D721Med (cell line): ENCODE measurements at places on chromosomes 11 and 22.
A peak's percentile ranks its signal among the peaks of the same experiment; 100 is the strongest.

DNA sequence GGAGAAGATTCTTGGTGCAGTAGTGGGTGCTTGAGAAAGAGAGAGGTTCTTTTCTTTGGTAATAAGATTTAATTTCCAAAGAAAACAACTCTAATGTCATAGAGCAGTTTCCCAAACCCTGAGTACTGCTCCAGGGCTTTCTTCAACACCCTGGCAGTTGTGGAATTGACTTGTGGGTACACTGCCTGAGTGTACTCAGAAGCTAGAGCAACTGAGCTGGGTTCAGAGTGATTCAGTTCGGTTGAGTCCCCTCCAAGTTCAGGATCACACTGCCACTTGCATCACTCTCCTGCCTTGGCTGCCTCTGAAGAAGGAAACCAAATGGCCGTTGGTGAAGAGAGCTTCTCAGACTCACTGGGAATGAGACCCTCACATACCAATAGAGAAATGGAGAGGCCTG lies 5.3 kb downstream of the DMC1 start:
- no peak for DNase-seq

DNA sequence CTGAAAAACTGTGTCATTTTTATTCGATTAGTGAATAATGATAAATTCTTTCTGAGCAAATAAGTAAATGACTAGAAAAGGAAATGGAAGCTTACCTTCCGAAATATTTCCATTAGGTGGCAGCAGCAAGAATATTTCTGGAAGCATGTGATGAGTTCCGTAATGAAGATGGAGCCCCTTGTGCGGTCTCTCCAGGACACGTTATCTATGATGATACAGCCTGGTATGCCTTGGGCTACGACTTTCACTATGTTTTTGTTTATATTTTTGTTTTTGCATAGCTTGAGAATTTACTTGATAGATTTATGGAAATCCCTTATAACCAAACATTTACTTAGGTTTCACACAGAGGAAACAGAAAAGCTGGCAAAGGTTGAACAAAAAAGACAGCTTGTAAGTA lies 25.7 kb downstream of the CASP5 start:
- no peak for DNase-seq

- DNase-seq = no peak
Measured at GRCh38 chr22:16914006-16914405, 88.8 kb upstream of the XKR3 start.

GRCh38 chr11:92626624-92627023 lies 342.8 kb upstream of the MTNR1B start:
- no peak for DNase-seq

GRCh38 chr11:107705027-107705426 lies 6.8 kb downstream of the SLN start:
- DNase-seq = no peak

GRCh38 chr11:78935398-78936068 lies 360.9 kb upstream of the NARS2 start:
- DNase-seq = no peak

- no peak for DNase-seq
Measured at GRCh38 chr11:2536440-2536989, 91.7 kb downstream of the KCNQ1 start.

GRCh38 chr11:35035894-35036408 lies 103.0 kb upstream of the CD44 start:
- no peak for DNase-seq

DNA sequence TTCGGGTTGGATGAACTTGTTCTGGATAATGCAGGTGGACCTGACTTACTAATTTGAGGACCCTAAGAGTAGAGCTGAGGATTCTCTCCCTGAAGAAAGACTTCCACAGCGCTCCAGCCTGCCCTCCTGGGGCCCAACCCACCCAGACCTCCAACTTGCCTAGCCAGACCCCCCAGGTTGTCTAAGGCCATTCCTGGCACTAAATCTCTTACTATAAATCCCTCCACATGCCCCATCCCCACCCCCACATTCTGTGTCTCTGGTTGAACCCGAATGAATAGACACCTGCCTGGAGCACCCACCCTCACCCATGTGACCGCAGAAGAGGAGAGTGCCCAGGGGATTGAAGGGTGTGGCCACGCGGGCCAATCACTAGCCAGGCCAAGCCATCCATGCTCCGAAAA lies 1480.0 kb downstream of the TBC1D22A start:
- DNase-seq = no peak

DNA sequence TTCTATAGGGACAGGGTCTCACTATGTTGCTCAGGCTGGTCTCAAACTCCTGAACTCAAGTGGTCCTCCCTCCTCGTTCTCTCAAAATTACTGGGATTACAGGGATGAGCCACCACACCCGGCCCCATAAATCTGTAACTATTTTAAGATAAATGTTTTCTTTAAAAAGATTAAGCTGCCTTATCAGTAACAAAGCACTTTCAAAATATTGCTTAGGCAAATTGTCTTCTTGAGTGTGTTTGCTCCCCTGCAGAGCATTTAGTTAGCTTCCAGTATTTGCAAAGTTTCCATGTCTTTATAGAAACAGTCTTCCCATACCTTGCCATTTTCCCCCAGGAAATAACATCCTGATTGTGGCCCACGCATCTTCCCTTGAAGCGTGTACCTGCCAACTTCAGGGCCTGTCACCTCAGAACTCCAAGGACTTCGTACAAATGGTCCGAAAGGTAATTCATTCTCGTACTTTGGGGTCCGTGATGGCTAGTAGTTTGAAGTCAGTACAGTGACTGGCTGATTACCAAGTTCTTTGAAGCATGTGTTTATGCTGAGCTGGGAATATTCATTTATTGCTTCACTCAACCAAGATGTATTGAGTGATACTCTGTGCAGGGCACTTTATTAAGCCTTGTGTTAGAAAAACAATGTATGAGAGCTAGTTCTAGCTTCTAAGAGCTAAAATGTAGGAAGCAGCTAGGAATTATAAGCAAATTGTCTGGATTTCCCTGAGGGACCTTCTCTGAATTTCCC lies 30.4 kb upstream of the CRTAM start:
- DNase-seq = no peak

GRCh38 chr11:130034236-130034635 lies 31.6 kb upstream of the PRDM10 start:
- DNase-seq = no peak

GRCh38 chr11:78930810-78931523 lies 356.3 kb upstream of the NARS2 start:
- DNase-seq = no peak

DNA sequence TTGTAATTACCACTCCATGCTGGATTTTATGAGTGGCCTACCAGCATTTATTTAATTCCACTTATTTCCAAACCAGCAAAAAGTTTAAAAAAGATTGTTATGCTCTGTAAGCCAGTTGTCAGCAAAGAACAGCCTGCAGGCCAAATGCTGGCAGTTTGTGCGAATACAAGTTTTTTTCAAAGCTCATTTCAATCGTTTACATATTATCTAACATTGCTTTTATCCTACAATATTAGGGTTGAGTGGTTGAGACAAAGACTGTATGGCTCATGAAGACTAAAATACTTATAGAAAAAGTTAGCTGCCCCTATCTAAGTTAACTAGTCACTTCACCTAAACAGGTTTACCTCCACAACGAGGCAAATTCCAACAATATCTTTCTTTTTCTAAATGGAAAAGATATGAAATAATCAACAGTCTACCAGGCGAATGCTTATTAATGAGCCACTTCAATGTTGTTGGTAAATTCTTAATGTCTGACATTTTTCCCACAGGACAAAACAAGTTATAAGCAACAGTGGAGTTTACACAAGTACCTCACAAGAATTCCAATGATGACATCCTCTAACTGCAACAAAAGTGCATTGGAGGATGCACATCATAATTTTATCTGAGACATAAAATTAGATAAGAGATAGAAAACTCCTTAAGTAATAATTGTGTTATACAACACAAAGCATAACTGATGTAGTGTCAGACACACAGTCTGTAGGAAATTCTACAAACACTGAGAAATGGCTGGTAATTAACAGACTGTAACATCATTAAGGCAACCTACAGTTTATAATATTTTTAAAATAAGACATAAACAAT lies 35.8 kb upstream of the POU2AF2 start:
- no peak for DNase-seq

DNA sequence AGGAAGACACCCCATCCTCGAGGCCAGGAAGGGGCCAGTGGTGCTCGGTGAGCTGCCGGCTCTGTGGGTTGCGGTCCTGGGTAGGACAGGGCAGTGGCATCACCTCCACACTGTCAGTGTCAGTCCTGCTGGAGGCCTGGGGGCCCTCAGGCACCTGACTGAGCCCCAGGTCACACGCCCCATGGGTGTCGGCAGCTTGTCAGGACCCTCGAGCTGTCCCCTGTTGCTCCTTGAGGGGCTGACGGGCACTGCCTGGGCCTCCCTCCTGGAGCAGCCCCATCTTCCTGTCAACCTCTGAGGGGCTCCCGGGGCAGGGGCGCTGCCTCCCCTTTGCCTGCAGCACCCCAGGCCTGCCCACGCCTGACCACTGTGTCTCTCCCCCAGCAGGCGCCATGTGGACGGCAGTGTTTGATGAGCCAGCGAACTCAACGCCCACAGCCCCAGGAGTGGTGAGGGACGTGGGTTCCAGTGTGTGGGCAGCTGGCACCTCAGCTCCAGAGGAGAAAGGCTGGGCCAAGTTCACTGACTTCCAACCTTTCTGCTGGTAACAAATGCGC lies 35.4 kb downstream of the SBF1 start:
- DNase-seq = no peak

DNA sequence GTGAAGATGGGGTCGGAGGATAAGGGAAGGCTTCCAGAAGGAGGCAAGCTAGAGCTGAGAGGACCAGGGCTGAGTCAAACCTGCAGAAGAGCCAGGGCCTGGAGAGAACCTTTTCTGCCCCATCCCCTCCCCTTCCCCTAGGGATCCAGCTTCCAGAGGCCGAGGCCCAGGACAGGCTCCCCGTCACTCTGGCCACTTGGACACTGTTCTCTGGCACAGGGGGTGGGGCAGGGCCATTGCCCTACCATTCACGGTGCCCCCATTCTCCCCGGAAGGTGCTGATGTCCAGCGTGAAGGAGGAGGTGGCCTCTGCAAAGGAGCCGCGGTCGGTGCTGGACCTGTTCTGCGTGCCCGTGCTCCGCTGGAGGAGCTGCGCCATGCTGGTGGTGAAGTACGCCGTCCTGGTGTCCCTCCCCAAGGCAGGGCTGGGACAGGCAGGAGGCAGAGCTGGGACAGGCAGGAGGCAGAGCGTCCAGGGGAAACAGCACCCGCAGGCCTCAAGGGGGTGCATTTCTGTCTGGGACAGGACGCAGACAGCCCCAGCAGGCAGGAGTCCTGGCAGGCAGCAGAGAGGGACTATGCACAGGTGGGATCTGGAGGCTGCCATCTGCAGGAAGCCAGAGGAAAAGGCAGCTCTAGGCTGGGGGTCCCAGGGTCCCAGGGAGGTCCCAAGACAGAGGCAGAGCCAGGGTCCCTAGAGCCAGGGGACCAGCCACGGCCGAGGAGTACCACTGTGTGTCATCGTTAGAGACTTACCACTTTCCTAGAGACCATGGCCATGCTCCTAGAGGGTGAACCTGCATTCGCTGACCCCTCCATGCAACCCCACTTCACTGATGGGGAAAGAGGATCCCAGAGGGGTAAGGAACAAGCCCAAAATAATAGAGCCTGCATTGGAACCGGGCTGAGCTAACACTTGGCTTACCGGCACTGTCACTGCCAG lies 25.8 kb upstream of the SLC22A12 start:
- DNase-seq = no peak

- DNase-seq = no peak
Measured at GRCh38 chr11:47592251-47592650, 2.0 kb downstream of the C1QTNF4 start.

DNA sequence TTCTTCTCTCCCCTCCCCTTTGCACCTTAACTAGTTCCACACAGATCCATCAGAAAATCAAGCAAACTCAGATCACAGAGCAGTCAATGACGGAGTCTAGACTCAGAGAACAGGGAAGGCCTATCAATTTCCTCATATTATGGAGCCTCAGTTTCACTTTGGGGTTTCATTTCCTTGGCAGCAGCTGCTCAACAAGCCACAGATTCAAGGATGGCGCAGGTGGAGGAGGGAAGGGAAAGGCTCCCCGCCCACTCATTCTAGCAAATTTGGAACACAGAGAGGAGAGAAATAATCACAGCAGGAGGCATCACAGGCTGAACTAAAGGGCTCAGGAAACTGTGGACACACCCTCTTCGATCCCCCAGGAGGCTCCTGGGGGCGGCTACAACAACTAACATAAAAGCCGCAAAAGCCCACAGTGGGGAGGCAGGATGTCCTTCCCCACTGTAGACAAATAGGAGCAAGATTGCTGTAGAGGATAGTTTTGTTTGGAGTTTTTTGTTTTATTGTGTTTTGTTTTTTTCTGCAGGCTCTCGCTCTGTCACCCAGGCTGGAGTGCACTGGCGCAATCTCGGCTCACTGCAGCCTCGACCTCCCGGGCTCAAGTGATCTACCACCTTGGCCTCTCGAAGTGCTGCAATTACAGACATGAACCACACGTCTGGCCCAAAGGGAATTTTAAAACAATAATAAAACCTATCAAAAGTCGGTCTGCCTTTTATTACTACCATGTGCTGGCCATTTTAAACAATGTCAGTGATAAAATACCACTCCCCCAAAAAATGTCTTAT lies 3.4 kb downstream of the PLAAT3 start:
- DNase-seq = no peak

DNA sequence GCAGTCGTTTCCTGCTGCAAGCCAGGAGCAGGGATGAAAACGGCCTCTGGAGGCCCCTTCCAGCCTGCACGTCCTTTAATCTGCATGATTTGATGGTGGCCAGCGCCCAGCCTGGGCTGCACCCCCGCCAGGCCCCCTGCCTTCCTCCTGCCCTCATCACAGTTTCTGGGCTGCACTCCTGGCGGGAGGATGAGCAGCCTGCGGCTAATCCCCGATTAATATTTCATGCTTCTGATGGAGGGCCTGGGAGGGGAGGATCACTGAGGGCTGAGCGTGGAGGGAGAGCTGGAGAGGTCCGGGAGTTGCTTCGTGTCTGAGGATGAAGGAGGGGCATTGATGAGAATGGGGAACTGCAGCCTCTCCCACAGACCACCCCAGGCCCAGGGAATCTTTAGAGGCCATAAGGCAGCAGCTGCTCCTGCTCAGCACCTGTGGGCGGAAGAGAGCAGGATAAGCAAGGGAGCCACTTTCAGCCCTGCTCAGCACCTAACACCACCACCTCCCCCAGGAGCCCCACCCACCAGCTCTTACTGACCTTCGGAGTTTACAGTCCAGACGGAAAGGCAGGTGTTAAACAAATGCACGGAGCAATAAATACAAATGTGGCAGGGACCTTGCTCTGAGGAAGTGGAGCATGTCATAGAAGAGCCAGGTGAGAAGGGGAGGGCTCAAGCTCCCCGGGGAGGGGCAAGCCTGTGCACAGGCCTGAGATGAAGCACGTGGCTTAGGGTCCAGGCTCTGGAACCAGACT lies 135.0 kb upstream of the NECTIN1 start:
- DNase-seq = peak; percentile 93
